ENCODE measurements at places on chromosomes 1 and 21.
A peak's percentile ranks its signal among the peaks of the same experiment; 100 is the strongest.

DNA sequence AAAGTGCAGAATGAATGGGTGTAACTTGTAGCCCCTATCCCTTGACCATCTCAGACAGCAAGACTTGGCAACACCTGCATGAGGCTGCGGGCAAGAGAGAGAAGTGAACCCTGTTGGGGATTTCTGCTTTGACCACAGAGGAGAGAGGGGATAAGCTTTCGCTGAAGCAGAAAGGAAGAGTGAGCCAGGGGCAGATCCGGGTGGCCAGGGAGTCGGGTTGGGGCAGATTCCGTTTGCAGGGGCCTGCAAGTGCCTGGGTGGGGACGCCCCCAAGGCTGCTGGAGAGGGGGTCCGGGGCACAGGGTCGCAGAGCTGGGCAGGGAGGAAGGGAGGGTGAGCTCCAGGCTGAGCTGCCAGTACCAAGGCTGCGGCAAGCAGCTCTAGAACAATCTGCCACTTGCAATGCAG, 25.3 kb upstream of the PIK3CD start:
- DNase-seq, result no peak

DNA sequence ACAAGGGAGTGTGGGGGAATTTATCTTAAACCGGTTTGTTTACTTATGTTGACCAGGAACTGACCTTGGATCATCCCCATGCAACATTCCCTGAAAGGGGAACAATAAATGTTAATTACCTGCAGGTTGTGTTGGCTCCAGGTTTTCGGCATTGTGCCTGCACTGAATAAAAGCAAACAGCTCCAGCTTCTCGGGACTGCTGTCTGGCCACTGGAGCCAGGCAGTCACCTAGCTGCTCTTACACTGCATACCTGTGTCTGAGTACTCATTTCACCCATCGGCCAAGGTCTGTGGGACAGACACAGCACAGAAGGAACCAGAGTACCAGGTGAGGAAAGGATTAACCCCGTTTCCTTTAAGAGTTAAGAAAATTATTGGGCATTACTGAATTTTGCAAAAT, 32.7 kb upstream of the CTBS start:
- DNase-seq, result no peak

GRCh38 chr21:45974073-45975019, 7.2 kb upstream of the COL6A1 start:
- peak; percentile 89 for DNase-seq

DNA sequence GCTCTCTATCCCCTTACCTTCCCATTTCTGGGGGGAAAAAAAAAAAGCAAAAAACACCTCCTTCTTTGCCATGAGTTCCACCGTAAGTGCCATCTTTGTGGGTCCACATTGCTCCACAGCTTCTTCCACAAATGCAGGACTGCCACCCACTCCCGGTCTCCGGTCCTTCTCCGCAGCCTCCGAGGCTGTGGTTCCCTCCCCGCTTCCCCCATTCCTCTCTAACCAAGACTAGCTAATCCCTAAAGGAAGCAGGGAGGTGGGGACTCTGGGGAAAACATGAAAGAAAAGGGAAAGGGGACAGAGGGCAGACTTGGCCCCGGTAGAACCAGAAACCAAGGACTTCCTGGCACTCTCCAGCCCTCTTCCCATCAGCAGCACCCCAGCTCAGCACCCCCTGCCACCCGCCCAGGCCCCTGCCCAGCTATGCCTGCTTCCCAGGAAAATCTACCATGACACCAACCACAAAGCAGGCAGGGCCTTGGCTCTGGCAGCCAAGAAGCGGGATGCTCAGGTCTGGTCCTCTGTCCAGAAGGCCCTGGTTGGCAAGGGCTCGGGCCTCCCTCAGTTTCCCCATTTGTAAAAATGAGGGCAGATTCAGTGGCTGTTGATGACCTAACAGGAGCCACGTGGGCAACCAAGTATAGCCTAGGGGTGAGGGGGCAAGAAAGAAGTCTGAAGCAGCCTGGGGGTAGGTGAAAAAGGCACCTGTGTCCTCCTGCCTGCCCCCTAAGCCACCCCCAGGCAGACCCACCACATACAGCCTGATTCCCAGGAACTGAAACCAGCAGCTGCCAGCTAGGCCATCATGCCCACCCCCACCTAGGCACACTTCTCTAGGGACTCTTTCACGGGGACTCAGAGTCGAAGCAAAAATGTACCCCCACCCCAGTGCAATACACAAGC, 2.5 kb downstream of the EPHA2 start:
- DNase-seq, result no peak

DNA sequence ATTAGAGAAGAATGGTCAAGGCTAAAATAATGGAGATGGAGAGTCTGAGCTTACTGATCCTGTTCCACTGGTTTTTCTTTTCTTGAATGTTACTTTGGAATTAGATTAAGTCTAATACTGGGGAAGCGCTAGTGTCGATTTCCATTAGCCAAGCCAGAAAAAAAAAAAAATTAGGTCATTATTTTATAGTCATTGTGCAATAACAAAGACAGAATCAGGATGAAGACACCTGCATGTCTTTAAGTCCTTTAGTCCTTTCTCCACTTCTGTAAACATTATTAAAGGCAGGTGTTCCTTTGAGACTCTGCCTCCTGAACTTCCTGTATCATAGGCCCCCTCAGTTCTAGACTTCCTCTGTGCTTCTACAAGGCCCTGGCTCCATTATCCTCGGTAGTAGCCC, 42.8 kb downstream of the MYSM1 start:
- no peak for DNase-seq

DNA sequence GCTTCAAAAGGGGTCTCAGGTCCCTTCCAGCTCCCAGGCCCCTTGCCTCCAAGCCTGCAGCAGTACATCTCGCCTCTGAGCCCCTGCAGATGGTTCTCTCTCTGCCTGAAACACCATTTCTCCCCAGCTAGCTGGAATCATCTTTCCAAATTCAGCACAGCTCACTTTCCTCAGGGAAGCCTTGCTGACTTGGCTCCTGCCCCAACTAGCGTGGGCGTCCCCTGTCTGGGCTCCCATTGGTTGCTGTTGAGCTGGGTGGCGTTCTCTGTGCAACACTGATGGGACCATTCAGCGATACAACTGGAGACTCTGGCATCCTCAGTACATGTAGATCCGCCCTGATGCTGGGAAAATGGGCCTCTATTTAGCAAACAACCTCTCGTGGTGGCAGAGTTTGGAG, 141.3 kb upstream of the IGSF21 start:
- no peak for DNase-seq

DNA sequence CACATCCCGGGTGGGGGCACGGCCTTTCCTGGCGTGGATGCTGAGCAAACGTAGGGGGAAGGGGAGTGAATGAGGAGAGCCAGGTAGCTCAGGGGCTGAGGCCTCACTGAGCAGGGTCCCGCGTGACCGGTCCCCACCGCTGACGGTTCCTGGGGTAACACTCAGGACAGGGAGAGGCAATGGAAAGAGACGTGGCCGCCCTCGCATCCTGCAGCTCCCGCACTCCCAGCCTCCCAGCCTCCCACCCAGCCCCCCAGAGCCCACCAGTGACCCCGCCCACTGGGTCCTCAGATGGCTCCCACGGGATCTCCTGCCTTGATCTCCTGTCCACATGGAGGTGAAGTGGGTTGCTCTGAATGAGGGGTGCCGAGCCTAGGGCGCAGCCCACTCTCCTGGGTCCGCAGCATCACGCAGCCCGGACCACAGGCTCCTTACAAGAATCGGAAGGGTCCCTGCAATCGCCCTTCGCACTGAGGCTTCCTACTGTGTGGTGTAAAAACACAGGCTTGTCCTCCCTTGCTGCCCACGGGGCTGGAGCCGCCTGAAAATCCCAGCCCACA, 2.4 kb downstream of the TSPEAR start:
- DNase-seq, result no peak

- DNase-seq, result peak; percentile 99
Observed at GRCh38 chr1:225700164-225700821, 47.4 kb upstream of the ENAH start.
